ENCODE measurements at places on chromosomes 12 and 14.

DNA sequence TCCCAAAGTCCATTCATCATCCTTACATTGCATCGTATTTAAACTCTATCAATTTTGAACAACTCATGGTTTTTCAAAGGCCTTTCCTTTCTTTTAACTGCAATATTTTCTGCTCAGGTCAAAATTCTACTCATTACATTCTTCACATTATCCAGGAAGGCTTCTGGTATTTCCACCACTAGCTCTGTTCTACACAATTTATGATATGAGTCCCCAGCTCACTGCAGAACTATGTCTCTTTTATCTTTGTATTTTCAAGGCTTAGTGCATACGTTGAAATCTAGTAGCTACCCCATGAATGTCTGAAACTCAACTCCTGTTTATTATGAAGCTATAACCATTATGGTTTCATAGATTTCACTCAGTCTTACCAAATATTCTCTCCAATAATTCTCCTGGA is 282.9 kb downstream of the DUSP6 start:
- no peak for DNase-seq

DNA sequence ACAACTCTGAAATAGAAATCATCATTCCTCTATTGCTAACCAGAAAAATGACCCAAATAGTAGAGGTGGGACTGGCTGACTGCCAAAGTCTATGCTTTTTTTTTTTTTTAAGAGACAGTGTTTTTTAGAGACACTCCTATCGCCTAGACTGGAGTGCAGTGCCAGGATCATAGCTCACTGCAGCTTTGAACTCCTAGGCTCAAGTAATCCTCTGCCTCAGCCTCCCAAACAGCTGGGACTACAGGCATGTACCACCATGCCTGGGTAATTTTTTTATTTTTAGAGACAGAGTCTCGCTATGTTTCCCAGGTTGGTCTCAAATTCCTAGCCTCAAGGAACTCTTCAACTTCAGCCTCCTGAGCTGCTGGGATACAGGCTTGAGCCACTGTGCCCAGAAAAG is 19.2 kb downstream of the NR2C1 start:
- no peak for DNase-seq

DNA sequence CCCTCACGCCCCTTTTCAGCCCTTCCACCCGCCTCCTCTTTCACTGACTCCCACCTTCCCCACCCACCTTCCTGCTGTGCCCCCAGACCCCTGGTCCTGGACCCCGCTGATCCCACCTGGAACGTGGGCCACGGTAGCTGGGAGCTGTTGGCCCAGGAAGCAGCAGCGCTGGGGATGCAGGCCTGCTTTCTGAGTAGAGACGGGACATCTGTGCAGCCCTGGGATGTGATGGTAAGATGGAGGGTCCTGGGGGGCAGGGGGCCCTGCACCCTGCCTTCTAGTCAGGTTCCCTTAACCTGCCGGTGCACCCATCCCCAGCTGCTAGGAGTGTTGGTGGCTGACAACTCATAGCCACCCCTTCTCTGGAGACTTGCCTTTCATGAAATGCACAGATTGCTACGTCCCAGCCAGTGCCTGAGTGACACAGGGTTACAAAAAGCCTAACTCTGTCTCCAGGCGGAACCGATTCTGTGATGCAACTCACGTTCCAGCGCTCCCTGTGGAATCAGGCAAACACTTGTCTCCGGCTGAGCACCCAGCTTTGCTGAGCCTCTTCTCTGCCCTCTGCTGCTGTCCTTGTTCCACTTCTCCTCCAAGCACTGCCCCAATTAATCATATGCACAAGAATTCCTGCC is 15.0 kb upstream of the OAS2 start:
- DNase-seq = no peak

DNA sequence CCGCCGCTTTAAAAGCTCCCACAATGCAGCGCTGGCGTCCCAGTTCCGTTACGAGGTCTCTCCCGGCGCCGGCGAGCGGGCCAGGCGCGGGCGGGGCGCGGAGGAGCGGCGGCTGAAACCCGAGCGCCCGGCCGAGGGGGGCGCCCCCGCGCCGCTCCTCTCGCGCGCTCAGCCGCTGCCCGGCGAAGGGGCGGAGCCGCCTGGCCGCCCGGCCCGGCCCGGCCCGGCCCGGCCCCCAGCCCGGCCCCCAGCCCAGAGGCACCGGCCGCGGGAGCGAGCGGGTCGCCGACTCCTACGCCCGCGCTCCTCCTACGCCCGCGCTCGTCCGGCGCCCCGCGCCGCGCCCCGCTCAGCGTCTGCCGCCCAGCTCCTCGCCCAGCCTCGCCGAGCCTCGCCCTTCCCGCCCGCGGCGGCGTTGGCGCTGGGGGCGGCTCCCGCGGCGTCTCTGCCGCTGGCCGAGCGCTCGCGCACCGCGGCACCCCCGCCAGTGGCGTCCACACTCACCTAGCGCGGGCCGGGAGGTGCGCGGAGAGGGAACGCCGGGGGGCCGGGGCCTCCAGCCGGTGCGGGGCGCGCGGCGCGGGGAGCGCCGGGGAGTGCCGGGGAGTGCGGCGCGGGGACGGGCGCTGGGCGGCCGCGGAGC is at the start of gene RASSF8:
RASSF8 (plus strand) TSS at position 255 of the 643 bp plus-strand sequence. CDS start 96,662 bp downstream, outside the sequence.
- no peak for DNase-seq

- no peak for DNase-seq
Measured at GRCh38 chr14:91235841-91236240, 8.7 kb downstream of the GPR68 start.
